Activated naive CD4-positive, alpha-beta T cell treated with anti-CD3 and anti-CD28 coated beads for 36 hours (primary cell): ENCODE measurements at places on chromosomes 1 and 21.

DNA sequence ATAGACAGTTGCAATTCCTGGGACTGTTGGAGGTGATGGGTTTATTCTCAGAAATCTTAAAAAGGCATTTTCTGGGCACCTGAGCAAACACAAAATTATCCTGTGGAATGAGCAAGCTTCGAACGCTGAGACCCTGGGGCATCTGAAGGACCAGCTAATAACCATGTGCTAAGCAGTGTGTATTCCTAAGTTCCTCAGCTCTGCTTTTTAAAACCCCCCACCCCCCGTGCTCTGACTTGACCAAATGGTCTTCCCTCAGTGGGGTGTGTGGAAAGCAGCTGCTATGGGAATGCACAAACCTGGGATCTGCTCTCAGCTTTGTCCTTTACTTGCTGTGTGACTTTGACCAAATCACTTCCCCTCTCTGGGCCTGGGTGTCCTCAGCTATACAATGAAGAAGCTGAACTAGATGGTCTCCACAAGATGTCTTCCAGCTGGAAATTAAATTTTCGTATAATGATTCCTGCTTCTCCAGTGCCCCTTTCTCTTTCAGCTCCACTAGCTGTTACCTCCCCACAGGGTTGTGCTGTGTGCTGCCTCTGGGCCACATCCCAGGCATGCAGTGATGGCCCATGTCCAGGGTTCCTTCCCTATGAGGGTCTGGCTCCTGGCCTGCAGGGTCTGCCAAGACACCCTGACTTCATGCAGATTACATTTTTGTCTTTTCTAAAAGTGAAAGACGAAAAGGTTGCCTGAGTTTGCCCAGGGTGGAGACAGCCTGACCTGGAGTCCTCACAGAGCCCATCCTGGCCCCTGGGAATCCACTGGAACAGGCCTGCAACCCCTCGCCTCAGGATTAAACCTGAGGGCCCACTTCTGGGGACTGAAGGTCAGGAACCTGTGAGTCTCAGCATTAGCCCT, 14.9 kb upstream of the CD247 start:
- no peak for DNase-seq

DNA sequence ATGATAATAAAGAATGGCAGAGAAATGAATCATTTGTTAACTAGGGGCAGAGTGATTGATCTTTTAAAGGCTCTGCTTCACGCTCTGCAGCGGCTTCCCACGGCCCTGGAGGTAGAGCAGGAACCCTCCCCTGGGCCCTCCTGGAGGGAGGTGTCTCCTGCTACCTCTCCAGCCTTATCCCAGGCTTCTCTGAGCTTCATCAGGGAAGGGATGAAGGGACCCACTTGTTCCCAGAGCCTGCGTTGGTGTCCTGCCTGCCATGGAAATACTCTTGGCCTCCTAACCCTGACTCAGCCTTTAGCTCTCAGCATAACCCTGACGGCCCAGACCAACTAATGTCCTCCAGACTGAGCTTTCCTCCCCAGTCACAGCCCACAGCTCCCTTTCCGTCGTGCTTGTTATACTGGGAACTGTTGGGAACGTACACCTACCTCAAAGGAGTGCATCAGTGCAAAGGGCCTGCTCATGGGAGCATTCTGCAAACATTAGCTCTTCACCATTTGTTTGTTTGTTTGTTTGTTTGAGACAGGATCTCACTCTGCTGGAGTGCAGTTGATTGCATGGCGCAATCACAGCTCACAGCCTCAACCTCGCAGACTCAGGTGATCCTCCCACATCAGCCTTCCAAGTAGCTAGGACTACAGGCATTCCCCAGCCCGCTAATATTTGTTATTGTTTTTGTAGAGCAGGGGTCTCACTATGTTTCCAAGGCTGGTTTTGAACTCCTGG, 17.4 kb upstream of the HNRNPU start:
- DNase-seq = no peak

GRCh38 chr21:45591619-45592207, 49.5 kb upstream of the SLC19A1 start:
- DNase-seq = no peak

- no peak for DNase-seq
Observed at GRCh38 chr1:3702990-3703728, 49.1 kb upstream of the CCDC27 start.

DNA sequence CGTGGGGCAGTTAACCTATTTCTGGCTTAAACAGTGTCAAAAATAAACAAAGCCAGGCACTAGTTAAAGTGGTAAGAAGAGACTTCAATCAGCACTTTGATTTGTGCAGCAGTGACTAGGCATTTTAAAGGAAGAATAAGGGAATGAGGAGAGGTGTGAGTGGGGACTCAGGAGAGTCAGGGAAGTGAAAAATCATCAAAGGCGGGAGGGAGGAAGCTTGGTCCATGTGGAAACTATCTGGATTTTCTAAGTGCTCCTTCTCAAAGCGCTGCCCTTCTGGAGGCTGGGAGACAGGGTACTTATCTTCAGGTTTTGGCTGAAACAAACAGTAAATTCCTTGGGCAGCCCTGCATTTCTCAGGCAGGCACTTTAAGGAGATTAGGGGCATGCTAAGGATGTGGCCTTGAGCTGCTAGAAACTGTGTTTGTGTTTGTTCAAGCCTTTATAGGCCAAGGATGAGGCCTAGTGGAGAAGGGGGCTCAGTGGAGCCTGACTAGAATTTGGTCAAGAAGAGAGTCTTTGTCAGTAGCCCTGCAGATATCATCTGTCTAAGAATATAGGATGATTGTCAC, 486.5 kb downstream of the SIPA1L2 start:
- DNase-seq = no peak

DNA sequence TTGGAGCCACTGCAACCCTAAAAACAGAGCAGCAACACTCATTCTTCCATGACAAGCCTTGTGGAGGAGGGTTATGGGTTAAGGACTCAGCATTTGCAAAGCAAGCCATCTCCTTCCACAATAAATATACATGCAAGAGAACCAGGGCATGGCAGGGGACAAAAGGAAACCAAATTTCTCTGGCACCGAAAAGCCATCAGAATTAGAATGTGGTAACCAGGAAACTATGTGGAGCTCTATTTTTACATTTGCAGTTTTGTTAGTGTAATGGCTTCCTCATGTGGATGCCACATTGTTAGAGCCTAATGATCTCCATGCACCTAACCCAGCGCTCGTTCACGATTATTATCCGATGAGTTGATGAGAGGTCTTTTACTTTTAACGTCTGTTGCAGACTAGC, 91.7 kb downstream of the NAV1 start:
- DNase-seq = no peak

GRCh38 chr1:84598418-84598817, 24.2 kb upstream of the CTBS start:
- DNase-seq = no peak

- peak; percentile 79 for DNase-seq
Observed at GRCh38 chr1:156489166-156489934, 11.2 kb downstream of the MEF2D start.

DNA sequence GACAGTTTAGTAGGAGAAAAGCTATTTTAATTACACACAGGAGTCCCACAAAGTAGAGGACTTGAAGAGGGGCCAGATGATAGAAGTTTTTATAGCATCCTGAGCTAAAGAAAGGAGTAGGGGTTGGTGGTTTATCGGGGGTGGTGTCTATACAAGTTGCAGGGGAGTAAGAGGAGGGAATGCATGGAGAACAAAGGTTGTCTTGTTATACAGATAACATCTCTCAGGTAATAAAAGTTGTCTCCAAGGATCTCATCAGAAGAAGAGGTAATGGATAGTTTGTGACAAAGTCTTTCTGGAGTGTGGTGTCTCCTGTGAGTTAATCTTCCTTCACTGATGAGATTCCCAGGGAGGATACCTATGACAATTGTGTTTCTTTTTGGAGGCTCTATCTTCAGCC, 23.4 kb upstream of the NUF2 start:
- DNase-seq = no peak

- no peak for DNase-seq
Observed at GRCh38 chr1:191483988-191484387, 674.3 kb upstream of the RGS18 start.

DNA sequence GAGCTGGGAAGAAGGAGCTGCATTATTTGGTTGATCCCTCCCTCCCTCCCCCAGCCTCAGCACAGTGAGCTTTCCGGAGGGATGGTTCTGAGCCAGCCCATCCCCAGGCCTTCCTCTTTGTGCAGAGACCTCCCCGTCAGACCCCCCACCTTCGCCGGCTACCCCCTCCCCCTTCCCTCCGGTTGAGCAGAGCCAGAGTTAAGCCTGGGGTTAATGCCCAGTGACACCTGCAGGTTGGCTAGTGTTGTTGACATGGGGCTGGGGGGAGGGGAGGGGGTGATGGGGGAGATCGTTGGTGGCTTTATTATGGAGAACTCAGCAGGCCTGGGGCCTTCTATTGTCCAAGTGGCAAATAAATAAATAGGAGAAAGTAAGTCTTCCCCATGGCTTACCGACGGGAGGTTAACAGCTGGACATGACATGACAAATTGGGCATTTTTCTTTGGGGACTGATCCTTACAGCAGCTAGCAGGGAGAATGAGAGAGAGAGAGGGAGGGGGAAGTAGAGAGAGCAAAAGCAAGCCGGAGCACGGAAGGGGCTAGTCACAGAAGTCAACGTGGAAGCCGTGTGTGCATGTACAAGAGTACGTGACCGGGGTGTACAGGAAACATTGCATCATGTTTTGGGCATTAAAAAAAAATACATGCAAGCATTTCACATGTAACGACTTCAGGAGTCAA, 131.1 kb downstream of the TMEM53 start:
- DNase-seq = no peak

GRCh38 chr1:90386899-90387720, 330.0 kb downstream of the BARHL2 start:
- no peak for DNase-seq

GRCh38 chr1:207078578-207079132, 10.0 kb upstream of the C4BPB start:
- DNase-seq = no peak

- DNase-seq = no peak
Observed at GRCh38 chr1:22089787-22090186, 37.3 kb downstream of the CDC42 start.

DNA sequence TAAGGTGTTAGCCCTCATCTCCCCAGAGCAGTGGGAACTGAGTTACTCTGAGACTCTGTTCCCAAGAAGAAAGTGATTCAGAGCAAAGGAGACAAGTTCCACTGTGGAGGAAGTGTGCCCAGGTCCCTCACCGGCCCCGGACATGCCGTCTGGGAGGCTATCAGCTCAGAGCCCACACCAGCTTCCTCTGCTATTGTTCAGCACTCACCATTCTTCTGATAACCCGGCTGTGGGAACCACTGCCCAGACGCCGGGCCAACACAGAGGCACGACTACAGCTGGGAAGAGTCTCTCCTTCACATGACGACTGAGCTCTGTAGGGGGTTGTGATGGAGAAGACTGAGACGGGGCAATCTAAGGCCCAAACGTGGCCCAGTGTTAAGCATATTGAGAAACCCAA, 34.2 kb upstream of the GJA5 start:
- DNase-seq = no peak

DNA sequence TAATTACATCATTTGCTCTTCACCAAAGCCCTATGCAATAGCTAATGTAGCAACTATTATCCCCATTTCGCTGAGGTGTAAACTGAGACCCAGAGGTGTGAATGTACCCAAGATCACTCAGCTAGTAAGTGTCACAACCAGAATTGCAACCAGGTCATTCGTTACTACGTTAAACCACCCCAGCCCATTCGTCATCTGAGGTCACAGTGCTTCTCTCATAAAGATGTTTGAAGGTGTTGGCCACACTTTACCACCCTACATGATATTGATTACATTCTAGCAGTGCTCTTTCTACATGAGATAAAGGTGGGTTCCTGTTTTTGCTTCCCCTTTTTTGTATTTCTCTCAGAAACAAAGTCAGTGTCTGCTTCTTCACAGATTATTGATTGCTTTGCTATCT, 195.3 kb downstream of the ZBTB18 start:
- no peak for DNase-seq

DNA sequence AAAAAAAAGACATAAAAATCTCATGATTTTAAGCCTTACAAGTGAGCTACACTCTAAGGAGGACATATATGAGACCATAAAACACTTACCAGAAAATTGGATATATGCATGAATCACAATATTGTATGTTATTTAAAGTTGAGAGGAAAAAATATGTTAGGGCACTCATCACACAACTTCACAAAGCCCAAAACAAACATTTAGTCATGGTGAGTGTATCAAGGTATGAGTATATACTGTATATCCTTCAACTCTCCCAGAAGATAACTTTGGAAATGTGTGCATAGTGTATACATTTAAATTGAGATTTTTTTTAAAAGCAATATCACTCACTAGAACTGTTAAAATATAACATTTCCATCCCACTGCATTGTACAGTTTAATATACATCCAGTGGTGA, 259.3 kb downstream of the SRGAP2C start:
- no peak for DNase-seq

- DNase-seq = no peak
Observed at GRCh38 chr1:67193704-67194103, 27.4 kb downstream of the IL23R start.

DNA sequence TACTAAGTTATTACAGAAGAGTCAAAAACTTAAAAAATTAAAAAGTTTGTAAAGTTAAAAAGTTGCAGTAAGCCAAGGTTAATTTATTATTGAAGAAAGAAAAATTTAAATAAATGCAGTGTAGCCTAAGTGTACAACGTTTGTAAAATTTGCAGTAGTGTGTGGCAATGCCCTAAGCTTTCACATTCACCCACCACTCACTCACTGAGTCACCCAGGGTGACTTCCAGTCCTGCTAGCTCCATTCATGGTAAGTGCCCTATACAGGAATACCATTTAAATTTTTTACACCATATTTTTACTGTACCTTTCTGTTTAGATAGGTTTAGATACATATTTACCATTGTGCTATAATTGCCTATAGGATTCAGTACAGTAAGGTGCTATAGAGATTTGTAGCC, 88.6 kb downstream of the CTH start:
- DNase-seq = no peak

DNA sequence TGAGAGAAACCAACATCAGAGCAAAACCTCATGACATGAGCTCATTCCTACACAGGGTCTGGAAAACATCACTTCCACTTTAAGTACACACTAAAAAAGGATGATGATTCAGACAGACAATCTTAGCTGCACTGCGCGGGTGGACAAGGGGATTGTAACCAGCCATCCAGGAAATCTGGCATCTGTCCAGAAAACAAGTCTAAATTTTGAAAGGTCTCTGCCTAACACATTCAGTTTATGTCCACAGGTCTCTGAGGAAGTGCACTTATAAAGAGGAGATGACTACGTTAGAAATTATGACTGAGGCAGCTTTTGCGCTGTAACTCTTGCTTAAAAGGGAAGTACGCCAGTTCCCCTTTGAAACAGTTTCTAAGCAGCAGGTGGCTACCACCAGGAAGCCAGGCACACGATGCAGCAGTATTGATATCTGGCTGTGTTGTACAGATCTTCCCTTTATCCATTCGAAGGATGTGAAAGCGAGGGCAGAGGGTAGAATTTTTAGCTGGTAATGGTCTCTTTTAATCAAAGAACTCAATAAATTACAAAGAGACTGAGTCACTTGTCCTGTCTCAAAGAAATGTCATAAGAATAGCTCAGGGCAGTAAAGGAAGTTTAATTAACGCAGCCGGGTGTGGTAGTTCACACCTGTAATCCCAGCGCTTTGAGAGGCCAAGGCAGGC, 128.0 kb downstream of the SETD4 start:
- DNase-seq = peak; percentile 60

GRCh38 chr21:26887251-26887650, 42.0 kb upstream of the ADAMTS1 start:
- no peak for DNase-seq

- DNase-seq = no peak
Observed at GRCh38 chr1:169493251-169493650, 7.5 kb upstream of the SLC19A2 start.

GRCh38 chr1:167720965-167721616, 691 bp upstream of the MPZL1 start:
- no peak for DNase-seq

GRCh38 chr1:203549309-203549708, 55.4 kb downstream of the OPTC start:
- no peak for DNase-seq
